GM12878 (cell line): ENCODE measurements at places on chromosomes 4 and X. TPM values are rescaled to one million over a fixed set of nuclear protein-coding genes. Genes with fewer than 3 reads are reported as not detected.

The DCAF4L1 gene
- 0.13 and 0.16 TPM in 2 replicates for total RNA-seq

The CPEB2 gene
- total RNA-seq: 8.3 and 9.9 TPM in 2 replicates

The PAGE1 gene
- total RNA-seq: not detected in 2 replicates

- no peak overlapping the region for H3K4me3 ChIP-seq
- H3K4me1 ChIP-seq: peaks cover 12% of the 10 kb centered on the region; the same call in 1 of the 2 replicates
- DNase-seq: no peak
- no peaks in the 10 kb centered on the region for H3K36me3 ChIP-seq
Measured at GRCh38 chrX:79181401-79181800, 36.9 kb downstream of the GPR174 start.

DNA sequence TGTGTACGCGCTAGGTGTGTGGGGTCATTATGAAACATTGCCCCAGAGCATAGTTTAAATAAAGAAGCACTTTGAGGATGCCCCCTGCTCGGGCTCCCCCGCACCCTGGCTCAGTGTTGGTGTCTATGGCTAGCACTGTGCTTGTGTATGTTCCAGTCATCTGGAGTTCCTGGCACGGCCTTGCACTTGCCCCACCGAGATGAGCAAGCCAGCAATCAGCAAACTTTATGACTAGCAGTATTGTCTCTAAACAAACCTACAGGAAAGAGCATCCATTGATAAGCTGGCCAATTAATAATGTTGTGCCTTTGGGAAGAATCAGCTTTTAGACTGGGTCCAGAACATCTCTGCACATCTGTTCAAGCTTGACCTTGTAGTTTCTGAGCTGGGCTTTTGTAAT is 707 bp upstream of the SHROOM4 start:
- H3K36me3 ChIP-seq: no peaks in the 10 kb centered on the region
- H3K27me3 ChIP-seq: peaks cover 1% of the 10 kb centered on the region; the same call in 1 of the 2 replicates
- no peak for DNase-seq
- no peak overlapping the region for H3K4me3 ChIP-seq
- H3K27ac ChIP-seq: no peak overlapping the region

DNA sequence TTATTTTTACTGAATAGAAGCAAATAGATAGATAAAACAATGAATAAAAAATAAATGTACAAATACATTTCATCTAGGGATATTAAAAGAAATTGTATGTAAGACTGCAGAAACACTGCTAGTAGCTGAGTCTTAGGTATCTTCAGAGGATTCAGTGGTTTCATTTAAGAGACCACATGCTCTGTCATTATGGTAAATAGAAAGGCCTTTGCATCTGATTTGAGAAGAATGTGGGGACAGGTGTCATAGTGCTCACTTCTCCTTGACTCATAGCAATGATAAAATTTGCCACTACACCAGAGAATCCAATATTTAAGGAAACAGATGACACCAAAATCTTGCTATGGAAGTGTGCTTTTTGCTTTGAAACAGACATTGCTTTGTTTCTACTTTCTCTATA is 59.8 kb upstream of the PPP1R2C start:
- no peaks in the 10 kb centered on the region for H3K36me3 ChIP-seq
- no peaks in the 10 kb centered on the region for H3K4me1 ChIP-seq
- no peaks in the 10 kb centered on the region for H3K27me3 ChIP-seq
- H3K27ac ChIP-seq: no peak overlapping the region
